ENCODE measurements at places on chromosomes 5 and 9.
A peak's percentile ranks its signal among the peaks of the same experiment; 100 is the strongest.

GRCh38 chr5:136330353-136331038 is 34.8 kb downstream of the TRPC7 start:
- no peak for DNase-seq

GRCh38 chr5:107917983-107918382 is 247.2 kb upstream of the EFNA5 start:
- no peak for DNase-seq

DNA sequence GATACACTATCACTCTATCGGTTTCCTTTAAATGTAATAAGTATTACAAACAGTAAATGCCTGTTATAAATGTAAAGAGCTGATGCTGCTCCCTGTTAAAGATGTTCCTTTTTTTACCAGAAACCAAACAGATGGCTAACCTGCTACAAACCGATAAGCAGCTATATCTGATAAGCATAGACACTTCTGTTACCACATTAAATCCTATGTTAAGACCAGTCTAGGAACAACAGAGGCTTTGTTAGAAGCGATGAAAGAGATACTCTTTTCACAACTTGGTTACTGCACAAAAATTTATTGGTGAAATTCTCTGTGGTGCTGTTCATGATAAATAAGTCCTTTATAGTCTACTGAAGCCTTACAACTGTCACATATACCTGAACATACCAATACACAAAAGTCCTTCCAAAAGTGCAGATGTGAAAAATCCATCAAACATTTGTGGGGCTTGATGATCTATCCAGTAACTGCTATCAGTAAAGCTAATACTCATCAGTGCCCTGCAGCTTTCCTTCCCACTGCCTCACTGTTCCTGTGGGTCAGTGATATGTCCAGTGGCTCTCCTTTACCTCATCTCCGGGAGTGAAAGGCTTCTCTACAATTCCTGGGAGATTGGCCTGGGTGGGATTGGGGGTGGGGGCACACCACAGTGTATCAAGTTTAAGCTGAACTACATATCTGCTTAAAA is 25.8 kb upstream of the PRXL2C start:
- DNase-seq: no peak

GRCh38 chr9:122005597-122005996 is 87.5 kb downstream of the TTLL11 start:
- DNase-seq: no peak

- no peak for DNase-seq
These were observed 6.4 kb upstream of the DCTN4 start for GRCh38 chr5:150765011-150765798.

- DNase-seq: no peak
These were observed 27.4 kb upstream of the TOMM5 start for GRCh38 chr9:37619806-37620205.

GRCh38 chr9:131024978-131025868 is 16.2 kb downstream of the LAMC3 start:
- DNase-seq: no peak

DNA sequence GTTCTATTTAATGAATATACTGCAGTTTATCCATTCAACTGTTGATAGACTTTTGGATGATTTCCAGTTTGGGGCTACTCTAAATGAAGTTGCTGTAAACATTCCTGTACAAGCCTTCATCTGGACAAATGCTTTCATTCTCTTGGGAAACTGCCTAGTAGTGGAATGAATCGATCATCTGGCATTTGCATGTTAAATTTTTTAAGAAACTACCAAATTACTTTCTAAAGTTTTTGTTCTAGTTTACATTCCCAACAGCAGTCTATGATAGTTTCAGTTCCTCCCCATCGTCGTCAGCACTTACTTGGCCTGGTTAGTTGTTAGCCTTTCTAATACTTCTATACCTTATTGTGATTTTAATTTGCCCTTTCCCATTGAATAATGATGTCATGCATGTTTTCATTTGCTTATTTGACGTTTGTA is 306.3 kb downstream of the FER start:
- no peak for DNase-seq

GRCh38 chr9:127319366-127320114 is 55.0 kb downstream of the GARNL3 start:
- DNase-seq: peak; percentile 26

- DNase-seq: no peak
These were observed 5.7 kb downstream of the CLTB start for GRCh38 chr5:176410486-176411180.

- no peak for DNase-seq
These were observed 54.8 kb upstream of the COL15A1 start for GRCh38 chr9:98888801-98889421.
